ENCODE measurements at places on chromosomes 4 and X.

- DNase-seq = no peak
Observed at GRCh38 chr4:157741642-157742041, 431.2 kb downstream of the GASK1B start.

DNA sequence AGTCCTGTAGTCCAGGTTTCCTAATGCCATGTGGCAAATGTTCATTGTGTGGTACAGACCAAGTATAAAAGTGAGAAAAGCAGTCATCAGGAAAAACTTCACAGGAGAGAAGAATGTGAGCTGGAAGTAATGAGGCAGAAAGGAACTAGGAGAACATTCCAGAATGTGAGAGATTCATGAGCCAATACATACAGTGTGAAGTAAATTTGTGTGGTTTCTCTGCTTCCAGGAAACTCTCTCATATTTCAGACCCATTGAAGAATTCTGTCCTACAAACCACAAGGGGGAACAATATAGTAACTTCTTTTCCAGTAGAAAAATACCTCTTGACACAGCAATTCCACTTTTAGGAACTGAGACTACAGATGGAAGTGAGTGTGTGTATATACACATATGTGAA lies 136.5 kb downstream of the RNF150 start:
- no peak for DNase-seq

GRCh38 chr4:179307297-179308136 lies 1865.3 kb upstream of the AGA start:
- DNase-seq = no peak

DNA sequence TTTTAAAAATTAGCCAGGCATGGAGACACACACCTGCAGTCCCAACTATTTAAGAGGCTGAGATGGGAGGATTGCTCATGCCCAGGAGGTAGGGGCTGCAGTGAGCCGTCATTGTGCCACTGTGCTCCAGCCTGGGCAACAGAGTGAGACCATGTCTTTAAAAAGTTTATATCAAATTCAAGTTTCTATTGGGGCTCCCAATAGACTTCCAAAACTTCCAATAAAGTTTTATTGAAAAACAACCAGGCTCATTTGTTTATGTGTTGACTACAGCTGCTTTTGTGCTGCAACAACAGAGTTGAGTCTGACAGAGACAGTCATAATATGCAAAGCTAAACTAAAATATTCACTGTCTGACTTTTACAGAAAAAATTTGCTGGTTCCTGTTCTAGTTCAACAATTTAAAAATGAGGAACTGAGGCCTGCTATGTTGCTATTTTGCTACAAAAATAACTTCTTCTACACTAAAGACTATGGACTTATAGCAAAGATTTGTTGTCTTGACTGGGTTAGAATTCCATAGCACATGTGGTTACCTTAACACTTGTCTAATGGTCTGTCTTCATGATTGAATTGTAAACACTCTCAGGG lies 63.3 kb upstream of the RELL1 start:
- no peak for DNase-seq

Measured in stimulated activated CD8-positive, alpha-beta memory T cell treated with anti-CD3 and anti-CD28 coated beads, Interleukin-4, amount 100 ng/mL, for 24 hours (primary cell).